ENCODE measurements at places on chromosomes 13 and 19.
A peak's percentile ranks its signal among the peaks of the same experiment; 100 is the strongest.

DNA sequence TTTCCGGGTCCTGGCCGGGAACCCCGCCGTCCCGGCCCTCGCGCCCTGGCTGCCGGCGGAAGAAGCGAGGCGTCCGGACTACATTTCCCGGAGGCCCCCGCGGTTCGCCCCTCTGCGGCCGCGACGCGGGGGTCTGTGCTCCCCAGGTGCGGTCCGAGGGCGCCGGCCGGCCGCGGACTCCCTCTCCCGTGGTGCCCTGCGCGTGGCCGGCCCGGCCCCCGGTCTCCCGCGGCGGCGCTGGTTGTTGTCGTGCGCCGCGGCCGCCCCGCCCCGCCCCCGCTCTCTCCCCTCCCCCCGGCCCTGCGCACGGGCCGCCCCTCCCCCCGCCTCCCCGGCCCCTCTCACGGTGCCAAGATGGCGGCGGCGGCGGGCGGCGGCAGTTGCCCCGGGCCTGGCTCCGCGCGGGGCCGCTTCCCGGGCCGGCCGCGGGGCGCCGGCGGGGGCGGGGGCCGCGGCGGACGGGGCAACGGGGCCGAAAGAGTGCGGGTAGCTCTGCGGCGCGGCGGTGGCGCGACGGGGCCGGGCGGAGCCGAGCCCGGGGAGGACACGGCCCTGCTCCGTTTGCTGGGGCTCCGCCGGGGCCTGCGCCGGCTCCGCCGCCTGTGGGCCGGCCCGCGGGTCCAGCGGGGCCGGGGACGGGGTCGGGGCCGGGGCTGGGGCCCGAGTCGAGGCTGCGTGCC lies at the start of gene KMT2B:
Gene KMT2B (plus strand): TSS at position 339 of the 680 bp plus-strand sequence. CDS start 16 bp downstream, at position 355.
- peak; percentile 94 for DNase-seq

DNA sequence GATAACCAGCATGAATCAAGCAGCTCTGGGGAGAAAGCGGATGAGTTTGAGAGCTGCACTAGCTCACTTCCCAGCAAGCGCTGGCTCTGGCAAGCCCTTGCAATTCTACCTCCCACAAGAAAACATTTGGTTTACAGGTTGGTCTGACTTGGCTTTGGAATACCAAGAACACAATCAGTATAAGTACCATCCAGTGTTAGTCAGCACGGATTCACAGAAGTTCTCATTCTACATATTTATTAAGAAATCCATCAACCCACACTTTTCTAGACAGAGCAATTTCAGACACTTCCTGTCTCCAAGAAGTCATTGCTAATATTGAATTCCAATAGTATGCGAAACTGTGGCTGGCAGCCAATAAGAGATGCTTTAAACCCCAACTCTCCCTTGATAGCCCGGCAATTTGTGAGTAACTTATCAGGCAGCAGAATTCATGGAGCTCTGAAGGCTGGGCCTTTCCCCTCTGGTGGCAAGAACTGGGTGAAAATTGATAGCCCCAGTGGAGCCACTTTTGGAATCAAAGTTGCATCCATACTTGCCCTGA lies 59.4 kb upstream of the WASF3 start:
- peak; percentile 96 for DNase-seq

- DNase-seq: peak; percentile 48
Measured at GRCh38 chr13:52850396-52851136, 2.1 kb upstream of the PCDH8 start.

- peak; percentile 72 for DNase-seq
Measured at GRCh38 chr13:31909864-31910551, 121.6 kb upstream of the FRY start.

DNA sequence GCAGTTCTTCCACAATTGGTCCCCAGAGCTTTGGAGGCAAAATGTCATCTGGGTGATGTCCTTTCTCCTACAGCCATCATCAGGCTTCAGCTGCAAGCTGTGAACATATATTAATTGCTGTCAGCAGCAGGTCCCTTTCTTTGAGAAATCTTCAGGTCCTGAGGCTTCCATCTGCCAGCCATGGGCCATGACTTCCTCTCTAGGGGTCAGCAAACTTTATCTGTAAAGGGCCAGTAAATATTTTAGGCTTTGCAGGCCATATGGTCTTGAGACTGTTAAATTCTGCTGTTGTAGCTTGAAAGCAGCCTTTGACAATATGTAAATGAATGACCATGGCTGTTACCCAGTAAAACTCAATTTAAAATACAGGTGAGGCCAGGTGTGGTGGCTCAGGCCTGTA lies 27.1 kb downstream of the SERP2 start:
- DNase-seq: no peak

Measured in AG10803 (cell line).